ENCODE measurements at places on chromosomes 5 and 9.

GRCh38 chr9:99249619-99250018, 27.5 kb downstream of the SEC61B start:
- H3K27ac ChIP-seq = no peak overlapping the region
- no peaks in the 10 kb centered on the region for H3K36me3 ChIP-seq
- no peak overlapping the region for H3K4me3 ChIP-seq
- DNase-seq = no peak
- H3K4me1 ChIP-seq = peaks cover 3% of the 10 kb centered on the region

- H3K27me3 ChIP-seq = no peaks in the 10 kb centered on the region
- H3K27ac ChIP-seq = no peak overlapping the region
- H3K36me3 ChIP-seq = peaks cover 16% of the 10 kb centered on the region
- peaks cover 4% of the 10 kb centered on the region for H3K4me1 ChIP-seq
These were observed 90.3 kb downstream of the ZNF618 start for GRCh38 chr9:113966394-113966793.

DNA sequence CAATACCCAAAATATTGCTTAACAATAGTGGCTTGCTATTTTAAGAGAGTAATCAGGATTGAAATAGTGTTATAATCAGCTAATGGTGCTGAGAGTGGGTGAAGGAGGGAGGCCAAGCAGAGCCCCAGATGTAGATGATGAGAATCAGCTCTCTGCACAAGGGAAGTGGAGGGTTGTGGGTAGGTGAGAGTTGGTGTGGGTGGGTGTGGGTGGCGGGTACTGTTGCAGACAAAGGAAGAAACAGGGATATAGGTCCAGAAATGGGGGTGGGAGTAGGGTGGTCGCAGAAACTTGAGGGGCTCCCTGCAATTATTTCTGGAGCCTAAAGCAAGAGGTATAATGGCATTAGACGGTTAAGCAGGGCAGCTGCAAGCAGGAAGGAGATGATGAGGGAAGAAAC, 7.4 kb upstream of the ADCY2 start:
- H3K27ac ChIP-seq = no peak overlapping the region
- H3K4me3 ChIP-seq = no peak overlapping the region
- no peaks in the 10 kb centered on the region for H3K27me3 ChIP-seq

DNA sequence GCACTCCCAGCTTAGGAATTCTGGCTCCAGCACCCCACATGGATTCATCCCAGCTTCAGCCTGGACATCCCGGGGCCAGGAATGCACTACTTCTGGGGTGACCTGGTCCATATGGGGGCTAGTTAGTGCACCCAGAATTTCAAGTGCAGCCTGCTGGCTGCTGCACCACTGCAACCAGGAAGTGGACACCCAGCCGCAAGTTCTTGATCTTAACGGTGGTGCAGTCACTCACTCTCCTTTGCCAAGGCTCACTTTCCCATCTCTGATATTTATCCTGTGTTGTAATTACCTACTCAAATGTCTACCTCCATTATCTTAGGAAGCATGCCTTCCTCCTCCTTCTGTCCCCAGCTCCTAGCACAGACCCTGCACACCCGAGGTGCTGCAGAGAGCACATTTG, 26.2 kb upstream of the RAB14 start:
- no peaks in the 10 kb centered on the region for H3K36me3 ChIP-seq
- H3K4me1 ChIP-seq = peaks cover 1% of the 10 kb centered on the region
- H3K27me3 ChIP-seq = no peaks in the 10 kb centered on the region

GRCh38 chr5:6522331-6522730, 73.7 kb downstream of the UBE2QL1 start:
- H3K4me3 ChIP-seq = no peak overlapping the region
- H3K4me1 ChIP-seq = no peaks in the 10 kb centered on the region
- no peak overlapping the region for H3K27ac ChIP-seq

GRCh38 chr9:85738509-85738908, 3.2 kb downstream of the AGTPBP1 start:
- no peak overlapping the region for H3K4me3 ChIP-seq
- no peaks in the 10 kb centered on the region for H3K36me3 ChIP-seq

GRCh38 chr5:36279054-36279698, 22.5 kb downstream of the RANBP3L start:
- no peak for DNase-seq
- no peaks in the 10 kb centered on the region for H3K27me3 ChIP-seq
- no peaks in the 10 kb centered on the region for H3K36me3 ChIP-seq
- H3K27ac ChIP-seq = no peak overlapping the region

DNA sequence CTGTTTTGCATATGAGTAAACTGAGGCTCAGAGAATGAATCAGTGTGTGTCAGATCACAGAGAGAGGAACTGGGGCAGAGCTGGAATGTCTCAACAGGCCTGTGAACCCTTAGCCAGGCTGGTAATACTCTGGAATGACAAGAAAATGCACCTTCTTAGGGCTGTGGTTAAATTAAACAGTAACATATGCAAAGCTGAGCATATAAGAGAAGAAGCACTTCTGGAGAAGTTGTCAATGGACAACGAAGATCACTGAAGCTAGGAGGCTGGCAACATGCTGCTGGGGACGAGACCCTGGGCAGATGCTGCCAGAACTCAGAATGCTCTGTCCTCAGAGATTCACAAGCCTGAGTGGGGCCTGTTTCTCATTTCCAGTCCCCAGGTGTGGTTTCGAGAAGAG, 64.6 kb upstream of the EPB41L4B start:
- H3K27ac ChIP-seq = no peak overlapping the region
- no peaks in the 10 kb centered on the region for H3K36me3 ChIP-seq
- H3K4me1 ChIP-seq = peaks cover 9% of the 10 kb centered on the region
- no peaks in the 10 kb centered on the region for H3K27me3 ChIP-seq
- DNase-seq = no peak

DNA sequence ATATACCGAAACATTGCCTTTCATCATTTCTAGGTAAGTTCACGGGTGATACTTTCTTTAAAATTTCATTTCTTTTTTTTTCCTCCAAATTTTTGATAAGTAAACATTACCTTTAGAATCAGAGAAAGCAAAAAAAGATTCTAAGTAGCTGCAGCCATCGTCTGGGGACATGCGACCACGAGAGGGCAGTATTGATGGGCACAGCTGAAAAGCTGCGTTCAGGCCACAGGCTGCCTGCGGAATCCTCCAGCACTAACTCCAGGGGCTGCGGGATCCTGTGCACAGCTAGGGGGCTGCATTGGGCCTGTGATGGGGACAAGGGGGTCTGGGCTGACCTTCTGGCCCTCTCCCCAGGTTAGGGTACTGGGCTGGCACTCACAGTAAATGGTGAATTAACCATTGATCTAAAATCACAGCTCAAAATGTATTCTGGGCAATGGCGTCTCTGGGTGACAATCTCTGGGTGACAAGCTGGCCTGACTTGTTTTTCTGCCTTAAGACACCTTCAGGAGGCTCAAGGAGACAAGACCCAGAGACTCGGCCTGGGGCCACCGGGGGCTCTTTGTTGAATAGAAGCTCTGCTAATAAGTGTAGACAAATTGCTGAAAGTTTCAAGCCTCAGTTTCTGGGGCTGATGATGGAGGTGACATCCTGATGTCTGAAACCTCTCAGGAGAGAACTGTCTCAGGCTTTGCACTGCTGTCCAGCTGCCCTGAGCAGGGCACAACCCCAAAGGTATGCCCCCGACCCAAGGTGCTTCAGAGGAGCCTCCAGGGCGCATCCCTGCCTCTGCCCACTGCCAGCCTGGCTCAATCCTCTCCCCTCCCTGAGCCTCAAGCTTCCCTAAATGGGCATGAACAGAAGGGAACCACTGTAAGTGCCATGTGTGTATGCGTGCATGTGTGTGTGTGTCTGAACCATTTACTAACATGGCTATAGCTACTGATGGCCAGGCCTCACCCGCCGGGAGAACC, 44.3 kb upstream of the SARDH start:
- peaks cover 88% of the 10 kb centered on the region for H3K36me3 ChIP-seq
- H3K27me3 ChIP-seq = no peaks in the 10 kb centered on the region
- DNase-seq = peak; percentile 64
- H3K27ac ChIP-seq = no peak overlapping the region
- peaks cover 9% of the 10 kb centered on the region for H3K4me1 ChIP-seq

DNA sequence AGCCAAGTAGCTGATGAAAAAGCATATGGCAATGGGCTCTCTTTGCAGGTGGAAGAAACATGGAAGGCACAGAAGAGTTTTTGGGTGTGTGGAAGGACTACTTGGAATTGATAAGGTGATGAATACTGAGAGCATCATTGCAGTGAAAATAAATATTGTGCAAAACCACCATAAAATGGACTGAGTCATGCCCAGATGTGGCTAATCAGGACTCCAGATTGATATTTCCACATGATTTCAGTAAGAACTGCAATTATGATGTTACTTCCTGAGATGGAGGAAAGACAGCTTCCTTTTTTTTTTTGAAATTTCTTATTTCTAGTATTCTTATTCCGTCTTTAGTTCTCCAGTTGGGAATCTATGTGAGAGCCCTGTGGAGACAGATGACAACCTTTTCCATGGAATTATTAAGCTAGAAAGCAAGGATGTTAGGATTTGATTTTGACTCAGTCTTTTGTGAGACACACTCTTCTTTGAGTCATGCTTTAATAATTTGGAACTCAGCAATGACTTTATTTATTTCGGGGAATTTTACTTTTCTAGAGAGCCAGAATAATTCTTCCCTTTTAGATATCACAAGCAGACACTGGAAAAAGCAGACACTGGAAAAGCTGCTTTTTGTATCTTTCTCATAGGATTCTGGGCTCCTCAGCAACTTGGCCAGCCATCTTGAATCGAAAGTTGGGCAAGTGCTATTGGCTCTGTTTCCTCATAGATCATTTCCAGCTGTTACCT, 94.2 kb upstream of the VCAN start:
- no peak for DNase-seq
- peaks cover 4% of the 10 kb centered on the region for H3K4me1 ChIP-seq
- H3K4me3 ChIP-seq = no peak overlapping the region

DNA sequence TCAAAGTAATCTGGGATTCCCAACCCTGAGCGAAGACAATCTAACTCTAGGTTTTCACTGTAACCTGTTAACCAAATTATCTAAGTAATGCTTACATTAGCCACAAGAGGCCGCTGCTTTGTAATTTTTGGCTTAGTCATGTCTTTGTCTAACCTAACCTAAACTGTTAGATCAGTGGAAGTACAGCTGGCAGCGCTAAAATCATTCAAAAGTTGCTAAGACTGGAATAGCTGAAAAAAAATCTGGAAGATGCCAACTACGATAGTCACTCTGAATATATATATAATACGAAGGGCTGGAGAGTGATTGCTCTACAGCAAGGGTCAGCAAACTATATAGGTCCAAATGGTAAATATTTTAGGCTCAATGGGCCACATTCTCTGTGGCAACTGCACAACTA, 60.2 kb downstream of the FBXO38 start:
- no peak overlapping the region for H3K27ac ChIP-seq
- no peaks in the 10 kb centered on the region for H3K27me3 ChIP-seq
- peaks cover 8% of the 10 kb centered on the region for H3K36me3 ChIP-seq
- no peak overlapping the region for H3K4me3 ChIP-seq
- H3K4me1 ChIP-seq = peaks cover 2% of the 10 kb centered on the region
- peak; percentile 55 for DNase-seq

GRCh38 chr5:69432412-69433206, 17.7 kb downstream of the MARVELD2 start:
- H3K4me1 ChIP-seq = no peaks in the 10 kb centered on the region
- no peak overlapping the region for H3K4me3 ChIP-seq
- H3K27me3 ChIP-seq = no peaks in the 10 kb centered on the region
- no peak for DNase-seq

DNA sequence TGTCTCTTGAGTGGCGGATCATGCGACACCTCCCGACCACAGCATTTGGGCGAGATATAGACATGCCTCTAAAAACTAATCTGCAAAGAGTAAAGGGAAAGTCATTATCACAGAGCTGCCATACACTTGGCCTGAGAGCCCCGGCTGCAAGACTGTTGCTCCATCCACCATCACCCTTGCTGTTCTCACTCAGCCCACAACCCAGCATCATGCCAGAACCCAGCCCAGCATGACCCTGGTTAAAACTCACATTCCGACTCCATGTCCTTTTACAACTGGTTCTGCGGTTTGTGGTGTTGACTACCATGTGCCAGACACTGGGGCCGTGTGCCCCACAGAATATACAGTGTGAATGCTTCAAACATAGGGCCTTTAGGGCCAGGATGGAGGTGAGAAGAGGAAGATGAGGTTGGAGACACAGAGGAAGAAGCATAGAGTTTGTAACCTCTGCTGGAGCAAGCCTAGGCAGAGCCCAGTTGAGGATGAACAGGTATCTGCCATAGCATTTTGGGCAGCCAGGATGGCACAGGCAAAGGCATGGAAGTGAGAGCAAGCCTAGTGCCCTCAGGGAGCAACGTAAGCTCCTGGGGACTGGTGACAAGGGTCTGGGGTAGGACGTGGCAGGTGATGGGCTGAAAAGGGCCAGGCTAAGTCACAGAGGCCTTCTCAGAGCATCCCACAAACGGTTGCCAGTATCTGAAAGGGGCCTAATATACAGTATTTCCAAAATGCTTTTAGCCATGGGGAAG, 37.5 kb upstream of the SMU1 start:
- peaks cover 8% of the 10 kb centered on the region for H3K36me3 ChIP-seq
- no peak overlapping the region for H3K4me3 ChIP-seq
- no peak overlapping the region for H3K27ac ChIP-seq
- no peak for DNase-seq
- no peaks in the 10 kb centered on the region for H3K27me3 ChIP-seq

GRCh38 chr9:90538566-90538965, 104.1 kb downstream of the DIRAS2 start:
- H3K36me3 ChIP-seq = no peaks in the 10 kb centered on the region
- H3K27me3 ChIP-seq = no peaks in the 10 kb centered on the region
- no peak overlapping the region for H3K27ac ChIP-seq
- H3K4me3 ChIP-seq = no peak overlapping the region

DNA sequence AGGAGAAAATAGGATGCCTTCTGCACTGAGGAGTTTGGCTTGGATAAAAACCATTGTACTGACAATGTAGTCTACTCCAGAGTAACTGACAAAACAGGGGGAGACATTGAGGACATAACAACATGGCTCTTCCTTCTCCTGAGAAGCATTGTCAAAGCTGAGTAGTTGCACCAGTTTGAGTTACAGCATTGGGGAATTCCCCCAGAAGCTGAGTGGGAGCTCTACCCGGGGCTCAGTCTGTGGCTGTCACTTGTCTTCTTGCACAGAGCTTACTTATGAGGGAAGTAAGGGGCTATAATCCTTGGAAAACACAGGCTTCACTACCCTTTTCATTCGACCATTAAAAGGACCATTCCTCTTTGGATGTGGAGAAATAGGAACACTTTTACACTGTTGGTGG, 21.2 kb downstream of the HSPB3 start:
- no peak overlapping the region for H3K4me3 ChIP-seq
- no peaks in the 10 kb centered on the region for H3K27me3 ChIP-seq
- no peak for DNase-seq
- H3K4me1 ChIP-seq = no peaks in the 10 kb centered on the region
- no peaks in the 10 kb centered on the region for H3K36me3 ChIP-seq
- no peak overlapping the region for H3K27ac ChIP-seq

- H3K36me3 ChIP-seq = no peaks in the 10 kb centered on the region
- peaks cover 10% of the 10 kb centered on the region for H3K4me1 ChIP-seq
- DNase-seq = peak; percentile 38
- peaks cover 74% of the 10 kb centered on the region for H3K27me3 ChIP-seq
- H3K4me3 ChIP-seq = no peak overlapping the region
These were observed 2.3 kb downstream of the HAND1 start for GRCh38 chr5:154475591-154476353.

GRCh38 chr5:113331209-113331551, 103.6 kb downstream of the TSSK1B start:
- H3K27ac ChIP-seq = no peak overlapping the region
- H3K4me1 ChIP-seq = peaks cover 4% of the 10 kb centered on the region
- H3K36me3 ChIP-seq = no peaks in the 10 kb centered on the region
- H3K27me3 ChIP-seq = no peaks in the 10 kb centered on the region

GRCh38 chr5:127969002-127969401, 114.6 kb upstream of the SLC12A2 start:
- no peak for DNase-seq
- no peak overlapping the region for H3K4me3 ChIP-seq
- H3K27ac ChIP-seq = no peak overlapping the region

- no peaks in the 10 kb centered on the region for H3K36me3 ChIP-seq
- peaks cover 3% of the 10 kb centered on the region for H3K27me3 ChIP-seq
- no peak overlapping the region for H3K4me3 ChIP-seq
- H3K27ac ChIP-seq = no peak overlapping the region
- no peak for DNase-seq
These were observed 4.5 kb upstream of the NACC2 start for GRCh38 chr9:136099542-136099941.
